ENCODE measurements at places on chromosomes 7 and 10.

DNA sequence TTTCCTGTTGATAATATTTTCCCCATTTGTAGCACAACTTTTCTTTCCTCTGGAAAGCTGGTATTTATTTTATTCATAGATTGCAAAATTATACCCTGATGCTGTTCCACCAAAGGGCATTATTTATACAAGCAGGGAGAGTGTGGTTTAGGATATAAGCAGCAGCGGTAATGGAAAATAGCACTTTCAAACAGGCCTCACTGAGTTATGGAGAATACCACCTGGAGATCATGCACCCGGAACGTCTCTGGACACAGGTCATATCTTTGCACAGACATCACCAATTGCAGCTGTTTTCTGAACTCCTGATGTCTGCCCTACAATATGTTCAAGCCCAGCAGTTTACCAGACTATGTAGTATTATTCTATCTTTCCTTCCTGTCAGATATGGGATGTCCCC lies 2.0 kb upstream of the CALD1 start:
- no peak for DNase-seq

- DNase-seq = no peak
Observed at GRCh38 chr10:19549503-19549902, 266.7 kb upstream of the PLXDC2 start.

GRCh38 chr10:92699193-92699517 lies 9.4 kb downstream of the HHEX start:
- DNase-seq = no peak

DNA sequence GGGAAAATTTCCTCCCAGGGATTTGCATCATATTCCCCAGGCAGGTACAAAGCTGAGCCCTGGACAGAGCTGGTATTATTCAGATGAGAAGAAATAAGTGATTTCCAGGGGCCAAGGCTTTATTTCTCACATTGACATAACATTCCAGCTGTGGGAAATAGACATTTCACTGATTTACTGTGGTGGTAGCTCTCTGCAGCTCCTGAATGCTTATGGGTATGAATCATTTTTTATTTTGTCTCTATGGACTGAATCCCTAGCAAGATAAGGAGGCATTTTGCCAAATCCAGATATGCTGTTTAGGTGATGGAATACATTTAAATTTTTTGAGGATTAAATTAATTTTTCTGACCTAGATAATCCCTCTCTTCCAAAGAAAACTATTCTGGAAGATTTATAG lies 97.9 kb downstream of the MTPN start:
- no peak for DNase-seq

- DNase-seq = no peak
Observed at GRCh38 chr7:151392002-151392401, 17.8 kb downstream of the WDR86 start.

DNA sequence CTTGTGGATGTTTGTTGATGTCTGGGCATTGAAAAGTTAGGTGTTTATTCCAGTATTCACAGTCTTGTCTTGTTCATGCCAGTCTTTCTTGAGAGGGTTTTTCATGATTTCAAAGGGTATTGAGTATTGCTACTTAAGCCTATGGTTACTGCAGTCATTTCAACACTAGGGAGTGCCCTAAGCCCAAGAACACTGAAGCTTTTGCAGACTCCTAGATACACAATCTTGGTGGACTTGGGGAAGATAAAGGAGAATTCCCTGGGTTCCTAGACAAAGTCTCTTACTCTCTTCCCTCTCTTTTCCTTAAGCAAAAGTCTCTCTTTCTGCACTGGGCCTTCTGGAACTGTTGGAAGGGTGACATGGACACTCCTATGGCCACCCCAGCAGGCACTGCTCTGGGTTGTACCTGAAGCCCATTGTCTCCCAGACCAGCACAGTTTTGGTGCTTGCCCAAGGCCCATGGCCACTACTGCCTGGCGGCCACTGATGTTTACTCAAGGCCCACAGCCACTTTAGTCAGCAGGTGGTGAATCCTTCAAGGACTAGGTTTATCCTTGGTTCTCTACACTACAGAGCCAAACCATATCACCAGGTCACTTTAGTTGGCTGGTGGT lies 24.9 kb downstream of the SAMD9 start:
- DNase-seq = peak; percentile 41

- no peak for DNase-seq
Observed at GRCh38 chr10:45044290-45044689, 43.6 kb downstream of the ZNF22 start.

DNA sequence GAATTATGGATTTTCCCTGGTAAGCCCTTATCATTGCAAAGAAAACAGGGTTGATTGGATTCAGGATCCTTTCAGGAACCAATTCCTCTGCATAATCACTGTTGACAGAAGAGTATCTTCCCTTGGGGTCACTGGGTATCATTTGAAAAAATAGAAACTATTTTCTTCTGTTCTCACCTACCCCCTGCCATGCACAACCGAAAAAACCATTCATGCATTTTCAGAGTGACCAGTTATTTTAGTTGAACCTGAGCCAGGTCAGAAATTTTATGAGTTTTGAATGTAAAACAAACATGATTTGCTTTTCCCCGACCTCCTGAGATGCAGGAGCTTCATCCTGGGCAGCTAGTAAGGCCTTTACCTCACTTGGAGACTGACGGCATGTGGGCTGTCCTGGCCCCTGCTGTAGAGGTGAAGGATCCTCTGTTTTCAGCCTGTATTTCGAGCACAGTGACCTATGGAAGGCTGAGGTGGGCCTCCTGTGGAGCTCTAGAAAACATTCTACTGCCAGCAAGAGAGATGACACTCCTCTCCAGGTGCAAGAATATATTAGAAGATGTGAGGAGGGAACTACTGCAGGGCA lies 30.1 kb downstream of the TMEM178B start:
- no peak for DNase-seq

- no peak for DNase-seq
Observed at GRCh38 chr7:6020371-6021286, 10.5 kb upstream of the ANKRD61 start.

DNA sequence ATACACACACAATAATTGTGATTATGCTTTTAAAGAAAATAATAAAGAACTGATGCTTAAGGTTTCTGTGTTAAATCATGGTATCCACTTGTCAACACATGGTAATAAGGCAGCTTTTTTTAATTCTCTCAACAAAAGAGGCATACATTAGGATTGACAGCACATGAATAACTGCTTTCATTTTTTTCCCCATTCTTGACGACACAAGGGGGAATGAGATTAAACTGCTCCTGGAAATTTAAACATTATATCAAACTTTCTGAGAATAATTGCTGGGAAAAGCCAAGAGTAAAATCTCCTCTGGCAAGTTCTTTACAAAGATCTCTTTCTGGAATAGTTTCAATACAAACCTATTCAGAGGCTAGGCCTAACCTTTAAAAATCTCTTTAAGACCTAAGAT lies 99.0 kb upstream of the GPR22 start:
- no peak for DNase-seq

DNA sequence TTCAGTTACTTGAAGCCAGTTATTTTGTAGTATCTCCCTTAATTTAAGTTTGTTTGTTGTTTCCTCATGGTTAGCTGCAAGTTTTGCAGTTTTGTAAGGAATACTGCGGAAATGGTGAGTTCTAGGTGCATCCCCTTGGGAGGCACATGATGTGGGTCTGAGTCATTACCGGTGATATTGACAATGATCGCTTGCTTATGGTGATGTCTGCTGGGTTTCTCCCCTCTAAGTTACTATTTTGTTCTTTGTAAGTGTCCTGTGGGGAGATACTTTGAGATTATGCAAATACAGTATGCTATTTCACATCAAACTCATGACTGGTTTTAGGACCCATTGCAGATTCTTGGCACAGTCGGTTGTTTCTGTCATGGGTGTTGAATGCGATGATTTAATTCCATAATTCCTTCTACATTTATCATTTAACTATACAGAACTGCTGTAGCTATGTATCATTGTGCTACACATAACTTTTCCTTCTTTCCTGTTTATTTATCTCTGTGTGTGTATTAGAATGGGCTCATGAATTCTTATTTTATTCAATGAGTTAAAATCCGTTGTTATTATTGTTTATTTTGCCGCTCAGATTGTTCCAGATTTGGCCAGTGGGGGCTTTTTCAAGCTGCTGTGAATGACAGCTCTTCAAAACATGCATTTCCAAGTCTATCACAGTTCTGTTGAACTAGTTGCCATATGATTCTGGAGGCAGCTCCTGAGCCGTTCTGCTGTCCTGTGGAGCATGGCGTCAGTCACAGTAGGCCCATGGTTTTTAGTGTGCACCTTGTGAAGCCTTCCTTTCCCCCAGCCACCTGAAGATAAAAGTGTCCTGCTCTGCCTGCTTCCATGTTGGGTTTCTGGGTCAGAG lies 18.4 kb downstream of the TSPAN14 start:
- peak; percentile 88 for DNase-seq

DNA sequence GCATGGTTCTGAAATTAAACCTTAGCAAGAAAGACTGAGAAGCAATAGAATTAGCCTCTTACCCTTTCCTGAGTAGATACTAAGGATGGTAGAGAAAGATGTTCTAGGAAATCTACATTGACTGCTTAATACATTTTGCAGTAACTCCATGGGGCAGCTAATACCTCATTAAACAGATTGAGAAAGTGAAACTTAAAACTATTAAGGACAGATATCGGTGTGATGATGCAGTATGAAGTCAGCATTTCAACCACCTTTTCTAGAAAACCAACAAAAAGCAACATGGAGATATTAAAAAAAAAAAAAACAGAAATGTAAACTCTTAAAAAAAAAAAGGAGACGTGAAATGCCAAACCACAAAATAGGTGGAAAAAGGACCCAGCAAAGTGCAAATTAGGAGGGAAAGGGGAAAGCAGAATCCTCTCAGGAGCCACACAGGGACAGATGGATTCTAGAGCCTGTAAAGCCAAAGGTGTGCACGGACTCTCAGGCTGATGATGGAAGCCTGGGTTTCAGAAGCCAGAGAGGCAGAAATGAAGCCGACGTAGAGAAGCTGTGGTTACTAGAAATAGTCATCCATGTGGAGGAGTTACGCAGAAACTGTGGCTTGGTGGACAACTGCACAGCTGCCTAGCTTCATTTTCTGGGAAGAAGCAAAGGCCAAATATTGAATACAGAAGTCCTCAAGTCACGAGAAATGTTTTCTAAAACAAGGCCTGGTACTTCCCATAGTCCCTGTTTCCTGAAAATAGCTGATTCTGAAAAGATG lies 38.1 kb upstream of the GPR141 start:
- DNase-seq = peak; percentile 59

DNA sequence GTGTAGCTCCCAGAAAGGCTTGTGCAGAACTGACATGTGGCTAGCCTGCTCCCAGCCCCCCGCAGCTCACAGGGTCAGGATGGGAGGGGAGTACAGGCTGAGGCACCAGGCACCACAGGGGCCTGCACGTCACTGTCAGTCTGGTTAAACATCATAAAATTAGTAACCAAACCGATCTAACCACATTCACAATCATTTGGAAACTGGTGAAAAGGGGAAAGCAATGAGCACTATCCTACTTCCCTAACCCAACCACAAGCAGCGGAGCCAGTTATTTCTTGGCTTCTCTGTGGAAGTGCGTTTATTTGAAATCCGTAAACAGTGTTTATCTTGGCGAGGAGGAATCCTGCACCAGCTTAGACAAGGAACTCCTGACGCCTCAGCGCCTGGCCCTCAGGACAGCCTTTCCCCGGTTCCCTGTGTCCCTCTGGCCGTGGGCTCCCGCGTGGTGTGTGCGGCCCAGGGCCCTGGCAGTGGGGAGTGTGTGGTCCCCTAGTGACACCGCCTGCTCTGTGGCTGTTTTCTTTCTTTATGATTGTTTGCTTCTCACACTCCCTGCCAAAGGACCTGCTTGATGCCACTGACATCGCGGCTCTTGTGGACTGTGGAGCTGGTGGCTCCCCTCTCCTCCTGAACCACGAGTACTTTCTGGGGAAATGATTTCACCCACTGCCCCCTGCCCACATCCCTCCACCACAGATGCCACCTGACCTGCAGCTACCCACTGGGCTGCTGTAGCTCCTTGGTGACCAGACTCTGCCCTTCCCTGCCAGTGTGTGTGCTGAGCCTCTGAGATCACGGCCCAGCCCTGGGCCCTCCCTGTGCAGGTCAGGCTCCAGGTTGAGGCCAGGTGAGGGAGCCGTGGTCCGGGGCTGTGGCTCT lies 38.0 kb downstream of the INPP5A start:
- peak; percentile 88 for DNase-seq

DNA sequence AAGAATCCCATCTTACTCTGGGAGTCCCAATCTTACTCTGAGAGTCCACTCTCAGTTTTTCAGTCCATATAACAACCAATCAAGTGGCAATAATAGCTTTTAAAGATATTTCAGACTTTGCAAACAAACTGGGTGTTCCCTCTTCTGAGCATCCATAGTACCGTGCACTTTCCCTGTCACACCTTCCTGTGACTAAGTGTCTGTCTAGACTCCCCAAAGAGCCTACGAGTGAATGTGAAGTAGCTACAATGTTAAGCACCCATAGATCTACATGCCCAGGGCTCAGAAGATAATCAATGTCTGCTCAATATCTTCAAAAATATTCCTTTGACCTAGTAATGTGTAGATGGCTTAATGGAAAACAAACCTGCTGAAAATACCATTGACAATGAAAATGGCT lies 95.6 kb upstream of the ASAH2 start:
- DNase-seq = no peak

DNA sequence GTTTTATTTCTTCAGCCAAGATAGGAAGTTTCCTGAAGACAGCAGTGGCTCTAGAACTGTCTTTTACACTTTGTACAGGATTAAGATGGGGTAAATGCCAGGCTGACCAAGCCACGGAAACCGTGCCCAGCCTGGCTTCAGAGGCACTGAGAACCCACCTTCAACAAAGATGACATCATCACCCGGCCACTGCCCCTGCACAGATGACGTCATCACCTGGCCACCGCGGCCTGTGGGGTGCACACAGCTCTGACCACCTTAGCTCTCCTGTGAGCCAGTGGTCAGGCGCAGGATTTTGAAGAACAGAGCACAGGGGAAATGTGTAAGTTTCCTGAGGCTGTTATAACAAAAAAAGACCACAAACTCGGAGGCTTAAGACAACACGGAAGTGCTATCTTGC lies 486.4 kb upstream of the MKI67 start:
- no peak for DNase-seq

DNA sequence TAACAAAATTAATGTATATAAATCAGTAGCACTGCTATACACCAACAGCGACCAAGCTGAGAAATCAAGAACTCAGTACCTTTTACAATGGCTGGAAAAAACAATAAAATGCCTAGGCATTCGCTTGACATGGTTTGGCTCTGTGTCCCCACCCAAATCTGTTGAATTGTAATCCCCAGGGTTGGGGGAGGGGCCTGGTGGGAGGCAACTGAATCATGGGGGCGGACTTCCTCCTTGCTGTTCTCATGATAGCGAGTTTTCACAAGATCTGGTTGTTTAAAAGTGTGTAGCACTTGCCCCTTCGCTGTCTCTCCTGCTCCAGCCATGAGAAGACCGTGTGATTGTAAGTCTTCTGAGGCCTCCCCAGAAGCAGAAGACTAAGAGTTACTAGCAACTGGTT lies 8.6 kb downstream of the ZNF786 start:
- peak; percentile 24 for DNase-seq
